ENCODE measurements at places on chromosomes 5 and 9. TPM values are rescaled to one million over a fixed set of nuclear protein-coding genes. Genes with fewer than 3 reads are reported as not detected.
A peak's percentile ranks its signal among the peaks of the same experiment; 100 is the strongest.

DNA sequence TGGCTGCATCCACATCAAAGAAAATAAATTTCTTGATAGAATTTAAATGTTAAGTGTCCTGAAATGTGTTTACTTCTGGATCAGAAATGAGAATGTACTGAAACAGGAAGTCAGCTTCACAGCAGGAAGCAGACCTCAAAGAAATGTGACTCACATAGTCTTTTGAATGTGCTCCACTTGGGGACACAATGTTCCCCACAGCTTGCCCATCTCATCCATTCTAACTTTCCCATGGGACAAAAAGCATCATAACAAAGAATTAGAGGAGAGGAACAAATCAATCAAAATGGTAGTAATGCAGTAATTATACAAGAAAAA is 85.7 kb downstream of the GRAMD2B start:
- DNase-seq: no peak

Gene THG1L
- total RNA-seq: 36.2 TPM

DNA sequence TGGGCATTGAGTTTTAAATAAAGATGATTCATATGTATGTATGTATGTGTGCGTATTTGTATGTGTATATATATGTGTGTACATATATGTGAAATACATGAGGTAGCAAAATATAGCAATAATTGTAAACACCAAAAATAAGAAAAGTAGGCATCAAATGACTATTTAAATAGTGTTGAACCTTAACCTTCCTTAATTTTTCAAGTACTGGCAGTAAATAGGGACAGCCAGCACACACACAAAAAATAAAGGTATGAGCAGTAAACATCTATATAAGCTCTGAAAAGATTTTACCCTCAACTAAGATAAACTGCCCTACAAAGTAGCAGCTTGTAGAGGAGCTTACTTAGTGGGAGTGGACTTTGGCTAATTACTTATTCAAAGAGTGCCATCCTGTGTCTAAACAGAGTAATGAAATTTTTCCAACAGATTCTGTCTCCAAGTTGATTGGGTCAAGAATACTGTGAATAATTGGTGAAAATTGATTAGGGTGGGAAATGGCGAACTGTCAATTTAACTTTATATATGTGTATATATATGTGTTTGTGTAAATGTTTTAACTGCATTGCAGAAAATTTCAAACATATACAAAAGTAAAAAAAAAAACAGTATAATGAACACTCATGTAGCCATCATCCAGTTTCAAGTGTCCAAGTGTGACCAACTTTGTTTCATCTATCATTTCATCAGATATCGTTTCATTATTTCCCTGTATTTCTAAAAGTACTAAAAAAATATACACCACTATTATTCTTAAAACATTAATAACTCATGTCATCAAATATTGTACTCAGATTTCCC is 2.0 kb upstream of the ADAMTS6 start:
- DNase-seq: no peak

Gene BARHL1
- total RNA-seq: not detected

- DNase-seq: no peak
These were observed 127.6 kb downstream of the SNCAIP start for GRCh38 chr5:122439645-122440044.

GRCh38 chr9:125785248-125785751 is 38.1 kb downstream of the PBX3 start:
- no peak for DNase-seq

DNA sequence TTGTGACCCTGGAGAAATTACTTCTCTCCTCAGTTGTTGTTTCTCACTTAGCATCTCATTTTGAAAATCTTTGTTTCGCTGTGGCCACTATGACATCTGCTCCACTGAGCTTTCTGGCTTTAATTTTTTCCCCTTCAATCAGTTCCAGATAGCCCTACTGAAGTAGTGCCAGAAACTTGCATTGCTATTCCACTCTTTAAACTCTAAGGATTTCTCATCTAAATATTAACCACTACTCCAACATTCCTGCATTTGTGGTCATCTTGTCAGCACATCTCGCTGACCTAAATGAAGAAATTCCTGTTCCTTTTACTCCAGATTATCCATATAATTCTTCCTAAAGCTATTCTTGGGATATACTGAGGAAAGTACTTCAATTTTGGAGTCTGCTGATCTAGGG is 15.3 kb upstream of the NOL6 start:
- no peak for DNase-seq

Gene PCDHB9
- total RNA-seq: 1.9 TPM

DNA sequence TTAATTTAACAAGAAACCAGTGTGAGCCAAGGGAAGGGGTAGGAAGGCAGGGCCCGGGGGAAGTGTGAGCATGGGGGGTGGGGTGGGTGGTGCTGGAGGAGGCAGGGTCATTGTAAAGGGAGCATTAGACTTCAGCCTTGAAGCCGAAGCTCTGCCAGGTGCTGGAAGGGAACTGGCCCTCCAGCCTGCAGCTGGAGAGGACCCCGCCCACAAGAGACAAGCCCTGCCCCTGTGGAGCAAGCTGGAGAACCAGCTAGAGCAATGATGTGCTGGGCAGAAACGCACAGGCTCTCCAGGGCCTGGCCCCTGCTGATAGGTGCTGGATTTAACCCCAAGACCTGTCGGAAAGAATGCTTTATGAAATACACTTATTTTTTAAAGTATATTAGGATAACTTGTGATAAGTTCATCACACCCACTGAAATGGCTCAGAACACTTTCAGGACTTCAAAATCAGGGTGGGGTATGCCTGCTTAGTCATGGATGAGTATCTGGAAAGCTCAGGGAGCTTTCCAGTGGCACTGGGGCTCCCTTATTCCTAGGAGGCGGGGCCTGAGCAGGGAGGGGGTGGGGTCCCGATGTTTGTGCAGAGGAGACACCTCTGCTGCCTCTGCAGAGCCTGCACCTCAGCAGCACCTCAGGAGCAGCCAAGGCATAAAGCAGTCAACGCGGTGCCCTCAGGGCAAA is 27.1 kb downstream of the UBE2QL1 start:
- no peak for DNase-seq

GRCh38 chr5:122110987-122111386 is 18.4 kb upstream of the ZNF474 start:
- DNase-seq: no peak

DNA sequence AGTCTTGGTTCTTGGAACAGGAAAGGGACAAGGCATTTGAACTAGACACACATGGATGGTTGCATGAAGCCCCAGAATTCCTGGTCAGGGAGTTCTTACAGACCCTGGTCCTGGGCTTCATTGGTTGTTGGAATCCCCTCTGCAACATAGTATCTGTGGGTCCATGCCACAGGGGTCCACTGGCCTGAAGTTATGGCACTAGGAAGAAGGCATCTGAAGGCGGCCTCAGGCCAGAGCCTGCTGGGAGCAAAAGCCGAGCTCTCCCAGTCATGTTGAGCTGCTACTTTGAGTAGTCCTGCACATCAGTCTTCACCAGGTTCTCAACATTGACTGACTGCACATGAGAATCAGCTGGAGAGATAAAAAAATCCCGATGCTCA is 71.1 kb upstream of the PITX1 start:
- DNase-seq: no peak

GRCh38 chr5:125126050-125126449 is 379.6 kb upstream of the ZNF608 start:
- DNase-seq: no peak

GRCh38 chr5:156779436-156779835 is 70.7 kb upstream of the PPP1R2B start:
- DNase-seq: no peak

DNA sequence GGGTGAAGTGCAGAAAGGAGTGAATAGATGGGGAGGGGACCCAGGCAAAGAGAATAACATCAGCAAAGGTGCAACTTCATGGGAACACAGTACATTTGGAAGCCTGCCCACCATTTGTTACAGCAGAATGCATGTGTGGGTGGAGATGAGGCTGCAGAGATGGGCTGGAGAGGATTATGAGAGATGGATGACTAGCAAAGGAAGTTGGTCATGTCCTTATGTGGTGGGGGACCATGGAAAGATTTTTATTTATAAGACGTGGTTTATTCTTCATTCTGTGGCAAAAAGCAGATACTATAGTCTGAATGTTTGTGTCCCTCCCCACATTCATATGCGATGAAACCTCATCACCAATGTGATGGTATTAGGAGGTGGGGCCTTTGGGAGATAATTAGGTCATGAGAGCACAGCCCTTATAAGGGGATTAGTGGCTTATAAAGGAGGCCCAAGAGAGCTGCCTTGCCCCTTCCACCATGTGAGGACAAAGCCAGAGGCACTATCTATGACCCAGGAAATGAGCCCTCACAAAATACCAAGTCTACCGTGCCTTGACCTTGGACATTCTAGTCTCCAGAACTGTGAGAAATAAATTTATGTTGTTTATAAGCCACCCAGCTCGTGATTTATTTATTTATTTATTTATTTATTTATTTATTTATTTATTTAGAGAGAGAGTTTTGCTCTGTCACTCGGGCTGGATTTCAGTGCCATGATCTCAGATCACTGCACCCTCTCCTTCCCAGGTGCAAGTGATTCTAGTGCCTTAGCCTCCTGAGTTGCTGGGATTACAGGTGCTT is 483.7 kb downstream of the RAB3C start:
- peak; percentile 33 for DNase-seq

GRCh38 chr5:155906046-155906445 is 420.9 kb upstream of the SGCD start:
- no peak for DNase-seq

GRCh38 chr5:127871503-127872153 is 168.4 kb downstream of the CCDC192 start:
- peak; percentile 40 for DNase-seq

Gene PPP2R2B
- 9.1 TPM for total RNA-seq

DNA sequence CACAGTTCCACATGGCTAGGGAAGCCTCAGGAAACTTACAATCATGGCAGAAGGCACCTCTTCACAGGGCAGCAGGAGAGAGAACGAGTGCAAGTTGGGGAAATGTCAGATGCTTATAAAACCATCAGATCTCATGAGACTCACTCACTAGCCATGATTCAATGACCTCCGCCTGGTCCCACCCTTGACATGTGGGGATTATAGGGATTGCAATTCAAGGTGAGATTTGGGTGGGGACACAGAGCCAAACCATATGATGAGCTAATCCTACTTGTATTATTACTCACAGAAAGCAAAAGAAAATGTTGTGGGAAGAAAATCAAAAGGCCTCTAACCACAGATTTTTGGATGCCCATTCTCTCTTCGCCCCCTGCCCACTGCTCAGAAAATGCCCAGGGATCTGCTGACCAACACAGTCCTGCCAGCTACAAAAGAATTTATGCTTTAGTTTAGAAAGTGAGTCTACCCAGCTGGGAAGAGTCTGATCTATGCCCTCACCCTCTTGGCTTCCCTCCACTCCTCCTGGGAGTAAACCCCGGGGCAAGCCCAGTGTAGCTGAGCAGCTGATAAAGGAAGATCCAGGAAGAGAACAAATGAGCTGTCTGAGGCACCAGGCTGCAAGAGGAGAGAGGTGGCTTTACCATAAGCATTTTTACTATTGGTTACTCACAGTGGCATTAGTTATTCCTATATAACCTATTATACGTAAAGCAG is 53.1 kb downstream of the RNF130 start:
- peak; percentile 19 for DNase-seq

- DNase-seq: peak; percentile 41
These were observed 155.5 kb upstream of the NMUR2 start for GRCh38 chr5:152560512-152561137.

DNA sequence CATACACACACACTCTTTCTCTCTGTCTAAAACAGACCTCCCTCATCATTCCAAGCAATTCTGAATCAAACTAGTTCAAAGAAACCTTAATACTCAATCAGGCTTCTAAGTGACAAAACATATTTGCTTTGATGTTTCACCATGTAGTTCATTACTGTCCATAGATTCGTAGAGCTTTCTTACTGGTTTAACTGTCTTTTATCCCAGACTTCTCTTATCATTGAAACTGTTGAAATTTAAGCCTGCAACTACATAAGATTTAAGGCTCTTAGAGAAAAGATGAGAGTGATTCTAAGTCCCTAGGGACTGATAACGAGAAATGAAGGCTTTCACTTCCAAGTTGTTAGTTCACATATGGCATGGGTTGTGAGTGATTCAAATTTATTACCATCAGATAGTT is 11.0 kb upstream of the PLAC8L1 start:
- DNase-seq: no peak

- DNase-seq: peak; percentile 65
These were observed at the start of gene CERCAM for GRCh38 chr9:128420651-128421481. Gene CERCAM (plus strand): TSS chr9:128420857. CDS start chr9:128420878, 21 bp downstream.

Gene PTRH1
- total RNA-seq: 26.7 TPM

- no peak for DNase-seq
These were observed 109.8 kb upstream of the ATP10B start for GRCh38 chr5:160961761-160962160.

Gene FOXD4L6
- total RNA-seq: not detected

DNA sequence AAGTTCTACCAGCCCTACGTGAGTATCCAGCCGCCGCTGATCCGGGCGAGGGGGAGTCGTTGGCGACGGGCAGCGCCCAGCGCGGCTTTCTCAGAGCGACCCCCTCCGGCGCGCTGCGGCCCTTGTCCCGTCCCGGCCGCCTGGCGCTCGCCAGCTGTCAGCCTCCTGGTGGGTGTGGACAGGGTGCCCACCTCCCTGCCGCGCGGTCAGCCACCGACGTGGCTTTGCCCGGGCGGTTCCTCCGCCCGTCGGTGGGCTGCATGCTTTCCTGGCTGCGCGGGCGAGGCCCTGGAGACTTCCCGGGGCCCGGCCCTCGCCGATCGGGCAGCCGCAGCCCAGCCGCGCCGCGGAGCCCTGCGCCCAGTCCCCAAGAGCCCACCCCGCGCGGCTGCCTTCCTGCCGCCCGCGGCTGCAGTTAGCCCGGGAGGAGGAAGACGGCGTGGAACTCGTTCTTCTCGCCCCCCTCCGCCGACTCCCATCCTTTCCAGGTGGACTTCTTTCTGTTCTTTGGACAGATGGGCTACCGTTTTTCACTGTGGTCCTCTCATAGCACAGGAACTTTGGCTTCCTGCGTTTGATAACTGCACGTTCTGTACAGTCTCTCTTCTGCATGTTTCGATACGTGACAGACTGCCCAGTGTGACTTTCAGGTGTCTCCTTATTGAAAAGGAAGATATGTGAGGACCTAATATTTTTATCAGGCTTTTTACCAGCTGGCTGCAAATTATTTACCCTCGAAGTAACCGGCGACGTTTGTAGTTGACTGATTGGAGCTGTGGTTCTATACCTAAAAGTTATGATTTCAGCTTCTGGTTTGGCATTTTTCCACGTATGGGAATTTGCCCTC is 577 bp downstream of the AP3S1 start:
- peak; percentile 82 for DNase-seq
